Right forelimb (tissue), 1 donor: ENCODE measurements at places on chromosomes 3 and 15.

DNA sequence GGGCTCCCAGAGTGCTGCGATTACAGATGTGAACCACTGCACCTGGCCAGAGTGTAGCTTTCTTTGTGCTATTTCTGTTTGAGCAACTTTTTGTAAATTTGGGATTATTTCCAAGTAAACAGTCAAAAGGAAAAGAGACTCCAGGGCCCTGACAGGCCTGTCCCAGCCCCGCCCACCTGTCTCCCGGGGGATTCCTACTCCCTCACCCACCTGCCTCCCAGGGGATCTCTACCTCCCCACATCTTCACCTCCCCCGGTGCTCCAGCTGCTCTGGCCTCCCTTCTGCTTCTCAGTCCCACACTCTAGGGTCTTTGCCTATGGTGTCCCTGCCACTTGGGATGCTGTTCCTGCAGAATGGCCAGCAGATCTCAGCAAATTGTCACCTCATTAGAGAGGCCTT lies 7.0 kb downstream of the RHCG start:
- no peak for DNase-seq

GRCh38 chr3:55064164-55064563 lies 136.3 kb upstream of the LRTM1 start:
- DNase-seq, result no peak

- no peak for DNase-seq
Measured at GRCh38 chr15:69997813-69998212, 99.9 kb downstream of the TLE3 start.

DNA sequence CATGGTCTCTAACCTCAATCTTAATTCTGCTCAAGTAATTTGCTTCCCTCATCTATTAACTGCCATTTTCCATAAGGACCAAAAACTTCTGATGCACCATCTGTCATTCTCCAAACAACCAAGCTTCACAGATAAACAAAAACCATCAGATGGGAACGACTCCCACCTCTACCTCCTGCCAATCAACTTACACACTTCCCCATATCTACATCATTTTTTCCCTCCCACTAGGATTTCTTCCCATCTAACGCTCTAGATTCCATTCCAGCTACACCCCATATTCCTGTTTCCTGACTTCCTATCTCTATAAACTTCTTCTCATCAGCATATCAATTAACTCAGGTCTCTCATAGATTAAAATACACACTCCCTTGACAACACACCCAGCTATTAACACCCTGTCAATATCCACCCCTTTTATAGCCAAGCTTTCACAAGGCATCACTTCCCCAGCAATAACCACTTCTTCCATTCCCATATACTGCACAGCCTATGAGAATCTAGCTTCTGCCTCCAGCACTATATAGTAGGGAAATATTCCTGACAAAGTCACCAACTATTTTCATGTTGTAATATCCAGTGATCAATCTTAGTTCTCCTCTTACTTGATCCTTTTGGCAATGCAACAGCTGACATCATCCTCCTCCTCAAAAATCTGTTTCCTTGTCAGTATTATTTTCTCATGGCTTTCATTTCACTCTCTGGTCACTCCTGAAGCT lies 39.2 kb downstream of the SNX4 start:
- DNase-seq, result no peak

GRCh38 chr3:117141812-117142211 lies 432.2 kb downstream of the TUSC7 start:
- no peak for DNase-seq

DNA sequence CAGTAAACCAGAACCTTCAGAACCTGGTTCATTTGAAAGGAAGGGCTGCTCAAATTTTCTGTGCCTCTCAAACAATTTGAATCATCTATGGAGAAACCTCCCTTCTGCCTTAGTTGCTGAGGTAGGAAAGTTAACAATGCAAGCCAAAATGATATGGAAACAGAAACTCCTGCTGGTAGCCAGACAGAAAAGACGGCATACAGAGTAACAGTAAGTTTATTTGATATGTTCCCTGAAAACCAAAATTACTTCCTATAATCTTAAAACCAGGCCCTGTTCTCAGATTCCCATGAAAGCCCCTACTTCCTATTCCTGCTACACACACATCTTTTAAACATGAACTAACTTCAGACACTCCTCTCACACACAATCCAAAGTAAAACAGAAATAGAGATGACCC lies 86.2 kb downstream of the TBC1D5 start:
- no peak for DNase-seq

- DNase-seq, result no peak
Measured at GRCh38 chr15:59035201-59035600, 47.7 kb downstream of the RNF111 start.

GRCh38 chr3:189457631-189458412 lies 173.4 kb upstream of the TP63 start:
- DNase-seq, result no peak

- DNase-seq, result no peak
Measured at GRCh38 chr3:54198556-54198955, 76.2 kb downstream of the CACNA2D3 start.

- no peak for DNase-seq
Measured at GRCh38 chr15:69045802-69046201, 31.3 kb downstream of the NOX5 start.

DNA sequence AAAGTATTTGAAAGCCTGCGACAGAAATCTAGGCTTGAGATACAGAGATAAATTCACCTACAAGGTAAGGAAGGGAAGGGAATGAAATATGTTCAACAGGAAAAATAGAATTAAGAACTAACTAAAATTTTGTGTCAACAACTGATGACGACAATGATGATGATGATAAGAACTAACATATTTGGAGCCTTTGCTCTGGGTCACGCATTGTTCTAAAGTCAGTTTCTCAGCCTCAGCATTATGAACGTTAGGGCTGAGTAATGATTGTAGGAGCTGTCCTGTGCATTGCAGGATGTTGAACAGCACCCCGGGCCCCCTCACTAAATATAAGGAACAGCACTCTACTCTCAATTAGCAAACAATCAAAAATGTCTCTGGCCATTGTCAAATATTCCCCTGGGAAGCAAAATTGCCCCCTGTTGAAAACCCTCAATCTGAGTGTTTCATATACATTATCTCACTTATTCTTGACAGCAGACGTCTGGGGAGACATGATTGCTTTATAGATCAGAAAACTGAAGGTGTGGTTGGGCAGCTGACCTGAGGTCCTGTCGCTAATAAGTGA lies 88.5 kb downstream of the ERC2 start:
- DNase-seq, result no peak

GRCh38 chr15:49441356-49441755 lies 18.3 kb downstream of the FGF7 start:
- DNase-seq, result no peak

- DNase-seq, result no peak
Measured at GRCh38 chr3:162978136-162978535, 1481.5 kb downstream of the OTOL1 start.

- DNase-seq, result no peak
Measured at GRCh38 chr3:109743981-109744380, 406.6 kb upstream of the DPPA4 start.

GRCh38 chr3:70108072-70108471 lies 108.5 kb downstream of the SAMMSON start:
- no peak for DNase-seq

- DNase-seq, result no peak
Measured at GRCh38 chr3:5010706-5011554, 31.7 kb downstream of the BHLHE40 start.

- no peak for DNase-seq
Measured at GRCh38 chr15:51970132-51970817, 1.3 kb downstream of the LEO1 start.

DNA sequence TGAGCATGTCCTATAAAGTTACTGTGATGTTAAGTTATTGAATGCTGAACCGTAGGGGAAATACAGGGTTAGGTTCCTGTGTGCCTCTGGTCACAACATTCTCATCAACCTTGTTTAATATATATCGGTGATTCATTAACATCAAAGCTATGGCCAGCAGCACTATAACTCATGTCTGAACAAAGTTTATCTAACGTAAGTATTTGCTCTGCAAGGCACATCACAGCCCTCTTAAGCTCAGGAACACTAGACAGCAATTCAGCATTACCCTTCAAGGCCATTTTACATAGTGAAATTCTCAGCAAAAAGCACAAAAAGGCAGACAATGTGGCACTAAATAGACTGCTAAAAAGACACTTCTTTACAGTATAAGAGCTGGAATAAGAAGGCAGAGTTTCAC lies 48.2 kb upstream of the FNDC3B start:
- DNase-seq, result no peak

GRCh38 chr3:11159421-11159904 lies 5.2 kb downstream of the HRH1 start:
- DNase-seq, result no peak

GRCh38 chr15:26722621-26723160 lies 50.2 kb downstream of the GABRB3 start:
- DNase-seq, result no peak
